ENCODE measurements at places on chromosomes 6 and 20.
A peak's percentile ranks its signal among the peaks of the same experiment; 100 is the strongest.

DNA sequence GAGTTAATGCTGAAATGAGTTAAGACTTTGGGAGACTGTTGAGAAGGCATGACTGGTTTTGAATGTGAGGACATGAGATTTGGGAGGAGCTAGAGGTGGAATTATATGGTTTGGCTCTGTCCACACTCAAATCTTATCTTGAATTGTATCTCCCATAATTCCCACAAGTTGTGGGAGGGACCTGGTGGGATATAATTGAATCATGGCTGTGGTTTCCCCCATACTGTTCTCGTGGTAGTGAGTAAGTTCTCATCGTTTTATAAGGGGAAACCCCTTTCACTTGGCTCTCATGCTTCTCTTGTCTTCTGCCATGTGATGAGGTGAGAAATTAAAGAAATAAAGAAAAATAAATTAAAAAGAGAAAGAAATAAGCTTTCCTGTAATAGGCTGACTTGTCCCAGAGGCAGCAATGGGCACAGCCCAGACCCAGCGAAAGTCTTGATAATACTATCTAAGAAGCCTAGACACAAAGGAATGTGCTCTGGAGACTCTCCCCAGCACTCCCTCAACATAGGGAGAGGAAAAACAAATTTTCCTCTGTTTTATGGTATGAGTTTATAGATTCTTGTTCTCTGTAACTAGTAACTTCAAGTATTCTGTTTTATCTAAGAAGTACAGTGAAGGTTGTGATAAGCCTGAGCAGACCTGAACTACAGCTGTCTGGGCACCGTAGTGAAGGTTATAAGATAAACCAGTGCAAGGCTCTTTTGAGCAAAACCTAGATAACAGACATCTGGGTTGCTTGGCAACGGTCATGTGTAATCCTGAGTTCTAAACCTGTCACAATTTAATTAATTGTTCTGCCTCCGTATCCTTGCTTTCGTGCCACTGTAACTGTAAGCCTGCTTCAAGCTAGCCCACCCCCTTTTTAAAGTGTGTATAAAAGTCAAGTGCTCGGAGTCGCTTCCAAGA lies 88.9 kb upstream of the ECI2 start:
- DNase-seq = peak; percentile 82

- peak; percentile 84 for DNase-seq
Measured at GRCh38 chr6:108560463-108561308, at the start of gene FOXO3. Gene FOXO3 (plus strand): TSS chr6:108560917. CDS start chr6:108561209, 292 bp downstream.

- DNase-seq = no peak
Measured at GRCh38 chr6:117448732-117449485, 23.2 kb upstream of the ROS1 start.

- no peak for DNase-seq
Measured at GRCh38 chr20:42010090-42010489, 391.9 kb upstream of the CHD6 start.

DNA sequence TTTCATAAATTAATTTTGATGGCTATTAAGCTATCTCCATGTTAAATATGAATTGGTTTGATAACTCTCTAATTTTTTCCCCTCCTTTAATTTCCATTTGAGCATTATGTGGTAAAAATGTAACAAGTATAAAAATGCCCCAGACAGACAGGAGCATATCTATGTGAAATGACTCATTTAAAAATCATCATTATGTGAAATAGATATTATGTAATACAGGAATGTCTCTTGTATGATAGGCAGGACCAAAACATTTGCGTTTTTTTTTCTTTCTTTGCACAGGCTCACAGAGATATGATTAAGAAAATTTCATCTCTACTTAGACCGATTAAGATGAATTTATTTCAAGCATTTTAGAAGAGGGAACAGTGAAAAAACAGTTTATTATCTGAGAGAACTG lies 95.8 kb downstream of the AKAP7 start:
- DNase-seq = no peak
